BJ (cell line): ENCODE measurements at places on chromosomes 2 and 18.

GRCh38 chr2:191544461-191545062, 133.4 kb upstream of the NABP1 start:
- DNase-seq = no peak

DNA sequence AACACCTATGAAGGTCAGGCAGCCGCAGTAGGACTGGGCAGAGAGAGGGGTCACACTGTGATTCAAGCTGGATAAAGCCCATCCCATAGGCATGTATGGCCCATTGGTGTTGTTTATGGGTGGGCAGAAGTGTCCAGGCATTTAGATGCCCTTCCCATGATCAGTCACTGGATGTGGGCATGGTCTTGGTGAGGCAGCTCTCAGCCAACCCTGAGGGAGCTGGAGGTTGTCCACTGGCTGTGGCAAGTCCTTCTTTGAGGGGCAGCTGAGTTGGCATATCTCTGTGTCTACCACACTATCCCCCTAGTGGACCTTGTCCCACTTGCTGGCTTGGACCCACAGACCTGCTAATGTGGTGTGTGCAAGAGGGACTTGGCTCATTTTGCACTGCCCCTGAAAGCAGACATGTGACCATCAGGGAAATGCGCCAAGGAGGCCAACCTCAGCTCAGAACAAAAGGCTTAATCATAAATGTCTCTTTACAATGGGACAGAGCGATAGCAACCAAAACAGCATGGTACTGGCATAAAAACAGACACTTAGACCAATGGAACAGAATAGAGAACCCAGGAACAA, 82.0 kb downstream of the TMEM17 start:
- DNase-seq = no peak

DNA sequence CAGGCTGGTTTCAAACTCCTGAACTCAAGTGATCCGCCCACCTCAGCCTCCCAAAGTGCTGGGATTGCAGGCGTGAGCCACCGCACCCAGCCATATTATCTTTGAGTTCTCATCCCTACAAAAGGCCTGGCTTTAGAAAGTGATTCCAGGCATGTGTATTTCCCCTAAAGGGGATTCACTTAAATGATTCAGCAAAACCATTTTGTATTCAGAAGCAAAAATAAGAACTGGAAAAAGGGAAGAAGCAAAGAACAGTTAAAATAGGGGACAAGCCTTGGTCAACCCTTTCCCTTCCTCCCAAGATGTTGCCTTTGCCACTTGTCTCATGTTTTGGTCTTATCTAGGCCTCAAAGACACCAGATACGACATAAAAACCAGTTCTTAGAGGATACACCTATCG, 10.5 kb downstream of the TM4SF20 start:
- DNase-seq = no peak

- DNase-seq = no peak
These were observed 60.9 kb upstream of the SIX2 start for GRCh38 chr2:45070113-45070652.

DNA sequence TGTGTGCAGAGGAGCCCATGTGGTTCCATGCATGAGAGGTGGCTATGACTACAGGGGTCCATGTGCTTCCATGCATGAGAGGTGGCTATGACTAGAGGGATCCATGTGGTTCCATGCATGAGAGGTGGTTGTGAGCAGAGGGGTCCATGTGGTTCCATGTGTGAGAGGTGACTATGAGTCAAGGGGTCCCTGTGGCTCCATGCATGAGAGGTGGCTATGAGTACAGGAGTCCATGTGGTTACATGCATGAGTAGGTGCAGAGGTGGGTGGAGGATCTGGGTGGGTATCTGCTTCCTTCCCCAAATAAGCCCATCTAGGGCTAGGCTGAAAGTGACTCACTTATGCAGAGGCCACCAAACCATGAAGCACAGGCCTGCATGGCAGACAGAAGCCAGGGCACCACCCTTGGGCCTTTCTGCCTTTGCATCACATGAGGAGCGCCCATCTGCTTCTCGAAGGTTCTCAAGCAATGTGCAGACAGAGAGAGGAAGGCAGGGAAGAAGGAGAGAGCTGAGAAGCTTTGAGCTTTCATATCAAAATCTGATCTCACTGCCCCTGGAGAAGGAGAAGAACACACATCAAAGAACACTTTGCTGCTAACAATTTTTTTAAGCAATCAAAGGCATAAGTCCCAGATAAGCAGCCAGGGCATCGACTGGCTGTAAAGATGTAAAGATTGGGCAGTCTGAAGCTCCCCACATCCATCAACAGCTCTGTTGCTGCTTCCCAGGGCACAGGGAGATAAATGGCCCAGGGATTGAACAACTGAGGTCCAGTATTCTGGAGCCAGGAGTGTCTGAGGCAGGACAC, 137.6 kb downstream of the TNS1 start:
- no peak for DNase-seq

DNA sequence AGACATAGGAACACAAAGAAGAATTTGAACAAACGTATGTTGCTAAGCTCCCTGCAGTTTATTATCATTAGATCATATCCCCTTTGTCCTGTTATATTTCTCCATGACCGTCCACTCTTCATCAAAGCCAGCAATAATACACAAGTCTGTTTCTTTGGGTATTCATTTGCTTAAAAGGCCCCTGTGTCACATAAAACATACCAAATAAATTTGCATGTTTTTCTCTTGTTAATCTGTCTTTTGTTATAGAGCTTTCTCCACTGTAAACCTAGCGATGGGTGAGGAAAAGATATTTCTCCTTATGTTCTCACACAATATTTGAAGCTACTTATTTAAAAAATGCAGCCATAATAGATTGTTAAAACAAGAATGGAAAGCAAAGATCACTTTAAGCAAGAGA, 42.9 kb upstream of the REL start:
- no peak for DNase-seq

DNA sequence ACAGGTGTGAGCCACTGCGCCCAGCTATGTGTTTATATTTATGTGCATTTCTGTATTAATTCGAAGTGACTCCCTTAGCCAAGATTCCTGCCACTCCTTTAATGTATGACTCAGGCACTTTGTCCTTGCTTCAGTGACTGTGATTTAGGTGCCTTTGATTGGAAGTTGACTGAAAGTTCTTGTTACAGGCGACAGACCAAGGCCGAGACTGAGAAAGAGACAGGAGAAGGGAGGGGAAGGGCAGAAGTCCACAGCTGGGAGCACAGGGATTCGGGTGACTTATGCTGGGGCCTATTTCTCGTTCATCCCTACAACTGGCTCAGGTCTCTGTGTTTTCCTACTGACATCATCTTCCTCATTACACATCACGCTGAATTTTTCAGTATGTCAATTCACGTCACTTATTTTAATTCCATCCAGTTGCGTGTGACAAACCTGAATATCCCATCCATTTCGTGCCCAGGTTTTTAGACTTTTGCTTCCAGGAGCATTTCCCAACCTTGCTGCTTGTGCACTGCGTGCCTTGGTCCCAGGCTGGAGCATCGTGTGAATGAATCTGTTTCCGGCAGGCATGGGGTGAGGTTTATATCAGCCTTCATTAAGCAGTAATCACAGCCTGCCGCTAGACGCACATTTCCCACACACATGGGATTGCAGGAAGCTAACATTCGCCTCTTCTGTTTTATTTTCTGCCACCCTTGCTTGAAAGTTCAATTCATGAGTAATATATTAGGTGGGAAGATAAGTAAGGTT, 42.4 kb downstream of the TMEM18 start:
- DNase-seq = no peak

- DNase-seq = no peak
These were observed 161.7 kb downstream of the RND3 start for GRCh38 chr2:150325656-150326314.

DNA sequence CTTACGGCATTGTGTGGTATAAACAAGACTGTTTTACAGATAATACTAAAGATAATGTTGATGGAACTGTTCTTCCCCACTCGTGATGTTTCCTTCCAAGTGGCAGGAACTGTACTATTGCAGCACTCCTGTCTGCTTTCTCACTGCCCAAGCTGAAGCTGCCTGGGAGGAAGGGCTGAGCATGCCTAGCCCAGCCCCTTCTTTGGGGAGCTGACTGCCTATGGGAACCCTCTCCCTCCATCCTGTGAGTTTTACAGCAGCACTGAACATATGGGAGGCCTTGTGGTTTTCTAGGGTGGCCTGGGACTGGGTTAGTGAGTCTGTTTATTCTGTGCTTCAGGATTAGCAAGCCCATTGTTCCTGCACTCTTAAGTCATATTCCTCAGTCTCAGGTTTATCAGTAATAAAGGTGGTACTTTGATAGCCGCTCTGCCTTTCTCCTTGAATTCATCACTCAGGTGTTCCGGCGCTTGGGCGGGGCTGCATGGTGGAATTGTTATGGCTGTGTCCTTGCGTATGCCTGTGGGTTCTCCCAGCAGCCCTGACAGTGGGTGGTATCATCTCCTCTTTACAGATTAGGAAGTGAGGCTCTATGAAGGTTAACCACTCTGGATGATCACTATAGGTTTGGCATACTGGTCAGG, 379.7 kb downstream of the PTPRM start:
- DNase-seq = no peak

- no peak for DNase-seq
These were observed 438.5 kb upstream of the TRIB2 start for GRCh38 chr2:12278217-12278750.

GRCh38 chr2:173048897-173049661, 26.6 kb upstream of the MAP3K20 start:
- DNase-seq = peak; percentile 95

DNA sequence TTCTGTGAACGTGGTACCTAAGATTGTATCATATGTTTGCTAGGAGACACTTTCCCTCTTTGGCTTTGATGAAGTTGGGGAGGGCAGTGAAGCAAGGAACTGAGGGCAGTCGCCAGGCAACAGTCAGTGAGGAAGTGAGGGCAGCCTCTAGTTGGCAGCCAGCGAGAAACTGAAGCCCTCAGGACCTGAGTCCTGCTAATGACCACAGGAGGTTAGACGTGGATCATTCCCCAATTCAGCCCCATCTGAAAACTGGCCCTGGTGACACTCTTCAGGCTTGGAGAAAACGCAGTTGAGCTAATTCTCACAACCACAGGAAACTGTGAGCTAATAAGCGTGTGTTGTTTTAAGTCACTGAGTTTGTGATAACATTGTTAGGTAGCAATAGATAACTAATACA, 84.5 kb upstream of the REG3G start:
- DNase-seq = no peak

DNA sequence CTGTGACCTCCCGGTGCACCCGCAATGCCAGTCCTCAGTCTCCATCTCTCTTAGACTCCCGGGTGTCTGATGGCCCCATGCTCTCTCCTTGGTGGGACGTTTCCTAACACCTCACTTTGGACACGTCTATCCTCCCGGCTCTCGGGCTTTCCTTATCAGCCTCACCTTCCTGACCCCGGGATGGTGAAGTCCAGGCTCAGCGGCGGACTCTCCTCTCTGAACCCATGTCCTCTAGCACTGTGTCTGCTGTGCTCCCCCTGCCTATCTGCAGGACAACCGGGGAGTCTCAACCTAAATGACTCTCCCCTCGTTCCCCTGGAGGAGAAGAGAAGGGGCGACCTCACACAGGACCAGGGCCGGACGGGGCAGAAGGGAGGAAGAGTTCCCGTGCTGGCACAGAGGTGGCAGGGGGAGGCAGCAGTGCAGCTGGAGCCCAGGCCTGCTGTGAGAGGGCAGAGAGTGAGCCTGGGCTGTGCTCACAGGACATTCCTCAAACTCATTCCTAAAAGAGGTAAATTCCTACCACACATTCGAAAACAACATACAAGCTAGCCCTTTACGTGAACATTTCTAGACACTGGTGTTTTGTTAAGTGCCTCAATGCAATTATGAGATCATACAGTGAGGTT, 41.9 kb downstream of the MBP start:
- no peak for DNase-seq

GRCh38 chr2:141496810-141497209, 634.0 kb downstream of the LRP1B start:
- DNase-seq = no peak

GRCh38 chr2:153575171-153575853, 96.8 kb upstream of the RPRM start:
- DNase-seq = no peak
